Suprapubic skin (tissue), 4 donors: ENCODE measurements at places on chromosomes 11 and 22. TPM values are rescaled to one million over a fixed set of nuclear protein-coding genes. Genes with fewer than 3 reads are reported as not detected.
A peak's percentile ranks its signal among the peaks of the same experiment; 100 is the strongest.

DNA sequence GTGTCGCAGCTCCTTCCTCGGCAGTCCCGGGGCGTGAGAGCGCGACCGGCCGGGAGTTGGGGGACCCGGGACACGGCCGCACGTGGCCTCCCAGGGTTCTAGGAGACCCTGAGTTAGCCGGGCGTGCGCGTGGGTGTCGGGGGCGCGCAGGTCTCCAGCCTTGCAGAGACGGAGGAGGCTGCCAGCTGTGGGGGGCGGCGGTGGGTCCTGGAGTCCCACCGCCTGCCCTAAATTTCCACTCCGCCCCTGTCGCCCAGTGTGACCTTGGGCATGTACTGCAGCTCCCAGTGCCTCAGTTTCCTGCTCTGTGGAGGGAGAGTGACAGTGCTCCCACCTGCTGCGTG lies 18.8 kb downstream of the RRP7A start:
- H3K4me1 ChIP-seq = peaks cover 33% of the 10 kb centered on the region
- H3K4me3 ChIP-seq = peak overlapping the region; percentile 38
- no peak for DNase-seq
- no peaks in the 10 kb centered on the region for H3K36me3 ChIP-seq
- H3K27ac ChIP-seq = no peak overlapping the region

DNA sequence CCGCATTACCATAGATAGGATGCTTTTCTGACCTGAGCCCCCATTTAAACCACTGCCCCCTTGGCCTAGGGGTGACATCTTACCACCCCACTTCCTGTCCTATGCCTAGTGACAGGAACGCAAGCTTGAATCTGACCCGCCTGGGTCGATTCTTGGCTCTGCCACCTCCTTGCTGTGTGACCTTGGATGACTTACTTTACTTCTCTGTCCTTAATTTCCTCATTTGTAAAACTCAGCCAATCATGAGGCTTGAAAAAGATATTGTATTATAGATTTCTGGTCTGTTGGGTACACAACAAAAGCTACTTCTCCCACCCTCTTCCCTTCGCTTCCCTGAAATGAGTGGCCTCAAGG lies 39.2 kb upstream of the CDON start:
- DNase-seq = no peak
- no peaks in the 10 kb centered on the region for H3K27me3 ChIP-seq
- H3K4me1 ChIP-seq = peaks cover 9% of the 10 kb centered on the region

DNA sequence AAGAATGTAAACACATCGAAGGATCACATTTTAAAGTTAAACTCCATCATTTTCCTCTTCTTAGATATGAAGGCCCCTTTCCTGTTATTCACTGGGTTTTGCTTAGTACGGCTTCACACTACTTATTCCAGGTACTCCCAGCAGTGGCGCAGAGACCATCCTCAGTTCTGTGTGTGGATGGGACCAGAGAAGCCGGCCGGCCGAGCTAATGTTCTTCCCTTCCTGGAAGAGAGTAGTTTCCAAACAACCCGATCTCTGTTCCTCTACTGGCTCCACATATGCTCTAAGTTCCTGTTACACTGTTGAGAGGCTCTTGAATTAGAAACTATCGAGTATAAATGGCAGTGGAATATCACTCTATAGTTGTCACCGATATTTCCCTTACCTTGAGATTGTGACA lies 684 bp upstream of the NFRKB start:
- H3K4me3 ChIP-seq = peak overlapping the region; percentile 91
- peaks cover 21% of the 10 kb centered on the region for H3K4me1 ChIP-seq
- peaks cover 6% of the 10 kb centered on the region for H3K36me3 ChIP-seq
- H3K27ac ChIP-seq = peak overlapping the region; percentile 84
- no peak for DNase-seq
- H3K27me3 ChIP-seq = no peaks in the 10 kb centered on the region

DNA sequence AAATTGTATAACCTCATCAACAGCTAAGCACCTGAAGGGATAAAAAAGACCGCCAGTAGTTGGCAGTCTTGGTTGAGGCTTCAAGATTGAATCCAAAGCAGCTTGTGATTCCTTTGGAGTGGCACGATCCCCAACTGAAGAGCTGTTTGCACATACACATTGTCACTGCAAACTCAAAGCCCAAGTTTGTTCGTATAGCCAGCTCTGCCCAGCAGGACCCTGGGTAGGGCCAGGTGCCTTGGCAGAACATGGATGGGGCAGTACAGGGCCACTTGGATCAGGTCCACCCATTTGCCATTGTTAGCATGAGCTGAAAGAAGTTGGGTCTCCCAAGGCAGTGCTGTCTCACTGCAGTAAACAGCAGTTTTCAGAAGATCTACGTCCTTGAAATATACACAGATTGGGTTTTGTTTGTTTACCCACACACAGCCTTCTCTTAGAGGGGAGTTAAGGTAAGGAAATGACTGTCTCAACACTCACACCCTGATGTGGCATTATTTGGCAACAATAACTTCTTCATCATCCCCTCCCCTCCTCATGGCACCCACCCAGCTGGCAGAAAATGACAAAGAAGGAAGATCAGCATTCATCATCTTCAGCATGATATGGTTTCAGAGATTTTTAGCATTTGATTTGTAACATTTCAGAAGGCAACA lies 132.9 kb downstream of the COMMD9 start:
- H3K4me1 ChIP-seq = peaks cover 22% of the 10 kb centered on the region
- H3K36me3 ChIP-seq = no peaks in the 10 kb centered on the region
- DNase-seq = no peak
- no peak overlapping the region for H3K27ac ChIP-seq
- no peaks in the 10 kb centered on the region for H3K27me3 ChIP-seq

DNA sequence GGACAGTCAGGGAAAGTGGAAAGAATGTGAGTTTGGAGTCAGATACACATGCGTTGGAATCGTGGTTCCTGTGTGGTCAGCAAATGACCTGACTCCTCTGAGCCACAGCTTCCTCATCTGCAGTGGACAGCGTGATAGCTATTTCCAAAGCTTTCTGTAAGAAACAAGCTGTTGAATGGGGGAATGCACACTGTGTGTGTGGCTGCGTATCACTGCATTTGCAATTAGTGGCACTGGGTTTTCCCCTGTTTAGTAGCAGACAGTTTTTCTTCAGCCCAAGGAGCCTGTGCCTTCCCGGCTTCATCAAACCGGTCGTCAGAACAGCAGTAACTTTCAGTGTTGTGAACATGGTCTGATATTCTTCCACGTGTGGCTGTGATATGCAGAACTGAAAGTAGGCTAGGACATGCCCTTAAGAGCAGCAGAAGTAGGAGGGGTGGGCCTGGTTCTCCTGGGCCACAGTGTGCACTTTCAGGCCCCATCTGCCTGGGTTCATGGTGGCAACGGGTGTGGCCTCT lies 121.5 kb downstream of the RRAS2 start:
- H3K36me3 ChIP-seq = no peaks in the 10 kb centered on the region
- DNase-seq = no peak
- no peak overlapping the region for H3K4me3 ChIP-seq
- H3K4me1 ChIP-seq = no peaks in the 10 kb centered on the region
- no peak overlapping the region for H3K27ac ChIP-seq

The ART5 gene
- total RNA-seq = not detected

The SHISAL1 gene
- 0.89 TPM for total RNA-seq
